Fibroblast of gingiva (primary cell): ENCODE measurements at places on chromosomes 1 and 21.

DNA sequence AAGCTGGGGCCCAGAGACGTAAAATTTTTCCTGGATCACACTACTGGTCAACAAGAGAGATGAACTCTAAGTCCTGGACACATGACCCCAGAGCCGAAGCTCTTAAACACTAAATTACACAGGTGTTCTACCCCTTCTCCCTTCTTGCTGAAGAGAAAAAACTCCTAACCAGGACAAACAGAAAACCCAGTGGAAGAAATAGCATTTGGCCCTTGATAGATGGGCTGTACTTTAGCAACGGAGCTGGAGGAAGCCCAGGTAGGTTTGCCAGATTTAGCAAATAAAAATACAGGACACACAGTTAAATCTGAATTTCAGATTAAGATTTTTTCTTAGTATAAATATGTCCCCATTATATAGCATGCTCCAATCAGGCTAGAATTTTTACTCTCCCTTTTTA lies 72.7 kb downstream of the DIRAS3 start:
- no peak for DNase-seq

- DNase-seq, result no peak
Measured at GRCh38 chr1:44962729-44963128, 23.7 kb downstream of the EIF2B3 start.

DNA sequence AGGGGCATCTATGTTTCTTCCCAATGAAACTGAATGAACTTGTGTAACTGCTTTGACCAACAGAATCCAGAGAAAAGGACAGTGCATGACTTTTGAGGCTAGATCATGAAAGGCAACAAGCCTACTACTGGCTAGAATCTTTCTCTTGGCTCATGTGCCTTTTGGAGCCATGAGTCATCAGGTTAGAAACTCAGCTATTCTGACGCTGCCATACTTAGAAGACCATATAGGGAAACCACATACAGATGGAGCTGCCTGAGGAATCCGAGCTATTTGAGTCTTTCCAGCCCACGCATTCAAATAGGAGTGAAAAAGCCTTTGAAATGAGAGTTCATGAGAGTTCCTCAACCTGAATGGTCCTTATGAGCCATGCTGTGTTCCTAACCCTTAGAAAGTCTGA lies 738.5 kb upstream of the CHRM3 start:
- peak; percentile 73 for DNase-seq

- DNase-seq, result no peak
Measured at GRCh38 chr1:85700422-85700821, 7.8 kb downstream of the ZNHIT6 start.

DNA sequence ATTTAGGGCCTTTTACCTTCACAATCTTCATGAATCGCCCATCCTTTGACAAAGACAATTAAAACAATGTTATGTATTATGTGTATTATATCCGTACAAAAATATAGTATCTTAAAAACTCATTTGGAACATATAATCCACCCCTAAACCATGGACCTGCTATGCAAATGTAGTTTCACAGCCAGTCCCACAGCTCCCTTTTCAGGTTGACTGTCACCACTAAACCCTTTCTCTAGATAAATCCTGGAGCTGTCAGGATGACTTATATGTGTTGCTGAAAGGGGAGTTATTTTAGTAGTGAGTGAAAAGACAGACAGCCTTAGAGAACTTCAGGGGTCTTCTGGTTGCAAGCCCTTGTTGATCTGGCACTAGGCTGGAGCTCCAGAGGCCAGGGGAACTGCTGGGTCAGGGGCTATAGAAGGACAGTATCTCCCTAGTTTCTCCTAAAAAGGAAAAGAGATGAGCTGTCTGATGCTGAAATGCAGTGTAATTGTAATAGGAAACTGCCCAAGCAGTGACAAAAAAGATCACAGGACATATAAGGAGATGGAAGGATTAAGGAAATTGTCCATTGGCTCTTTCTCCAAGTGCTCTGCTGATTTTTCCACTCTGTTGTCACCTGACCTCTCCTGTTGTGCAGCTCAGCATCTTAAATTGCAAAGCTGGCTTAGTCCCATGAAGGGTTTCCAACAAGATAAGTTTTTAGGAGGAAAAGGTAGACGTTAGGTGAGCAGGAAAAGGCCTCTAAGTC lies 127.7 kb downstream of the S1PR1 start:
- no peak for DNase-seq
